Posterior vena cava (tissue), 2 donors: ENCODE measurements at places on chromosomes 16 and 17.

DNA sequence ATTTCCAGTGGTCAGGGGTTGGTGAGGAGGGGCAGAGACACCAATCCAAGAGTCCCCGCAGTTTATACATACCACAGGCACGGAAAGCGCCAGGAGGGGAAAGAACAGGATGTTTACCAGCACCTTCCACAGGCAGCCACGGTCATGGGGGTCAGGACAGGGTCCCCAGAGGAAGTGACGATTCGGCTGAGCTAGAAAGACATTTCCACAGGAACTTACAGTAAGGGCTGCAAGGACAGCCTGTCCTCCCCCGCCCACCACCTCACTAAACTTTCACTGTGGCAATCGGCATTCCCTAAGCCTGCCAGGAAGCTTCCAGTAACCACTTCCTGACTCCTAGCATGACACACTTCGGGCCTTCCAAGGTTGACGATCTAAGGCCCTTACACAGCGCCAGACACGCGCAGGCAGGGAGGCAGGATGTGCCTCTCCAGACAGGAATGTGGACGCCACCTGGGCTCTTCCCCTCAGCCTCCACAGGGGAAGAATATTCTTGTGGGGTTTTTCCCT is 1.2 kb upstream of the MT2A start:
- peak; percentile 96 for DNase-seq

DNA sequence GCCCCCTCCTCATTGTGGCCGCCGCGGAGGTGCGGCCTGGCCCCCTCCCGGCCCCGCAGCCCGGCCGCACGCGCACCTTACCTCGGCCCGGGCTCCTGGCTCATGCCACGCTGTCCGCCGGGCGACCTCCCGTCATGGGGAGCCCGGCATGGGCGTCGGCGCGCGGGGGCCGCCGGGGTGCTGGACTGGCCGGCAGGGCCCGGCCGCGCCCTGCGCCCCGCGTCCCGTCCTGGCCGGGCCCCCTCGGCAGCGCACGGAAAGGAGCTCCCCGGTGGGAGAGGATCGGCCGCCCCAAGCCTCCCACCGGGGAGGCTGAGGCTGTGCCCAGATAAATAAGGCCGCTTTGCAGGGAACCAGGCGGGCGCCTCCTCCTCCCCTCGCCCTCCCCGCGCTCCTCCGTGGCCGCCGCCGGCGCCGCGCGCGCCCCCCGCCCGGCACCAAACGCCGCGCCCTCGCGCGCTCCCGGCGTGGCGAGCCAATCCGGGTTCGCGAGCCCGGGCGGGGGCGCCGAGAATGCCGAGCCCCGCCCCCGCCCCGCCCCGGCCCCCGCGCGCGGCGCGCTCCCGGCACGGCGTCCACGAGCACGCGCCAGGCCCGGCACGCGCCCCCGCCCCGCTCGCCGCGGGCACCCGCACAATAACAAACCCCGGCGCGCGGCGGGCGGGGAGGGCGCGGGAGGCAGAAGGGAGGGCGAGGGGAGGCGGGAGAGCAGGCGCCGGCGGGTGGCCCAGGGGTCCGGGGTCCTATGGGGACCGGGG is at the start of gene FBXL16:
FBXL16 (minus strand) TSS at position 371 of the 758 bp plus-strand sequence. CDS start 8,396 bp downstream, outside the sequence.
- DNase-seq: no peak

DNA sequence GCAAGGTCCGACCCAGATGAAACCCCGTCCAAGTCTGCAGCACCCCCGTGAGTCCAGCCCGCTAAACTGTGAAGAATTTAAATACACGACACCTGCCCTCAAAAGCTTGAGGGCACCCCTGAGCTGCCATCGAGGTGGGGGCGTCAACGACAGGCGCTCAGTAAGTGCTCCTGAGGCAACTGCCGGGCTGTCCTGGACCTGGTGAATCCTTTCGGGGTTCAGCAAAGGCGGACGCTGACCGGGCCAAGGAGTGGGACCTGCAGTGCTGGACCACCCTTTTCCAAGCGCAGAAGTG is 512 bp upstream of the ENDOV start:
- DNase-seq: peak; percentile 82

DNA sequence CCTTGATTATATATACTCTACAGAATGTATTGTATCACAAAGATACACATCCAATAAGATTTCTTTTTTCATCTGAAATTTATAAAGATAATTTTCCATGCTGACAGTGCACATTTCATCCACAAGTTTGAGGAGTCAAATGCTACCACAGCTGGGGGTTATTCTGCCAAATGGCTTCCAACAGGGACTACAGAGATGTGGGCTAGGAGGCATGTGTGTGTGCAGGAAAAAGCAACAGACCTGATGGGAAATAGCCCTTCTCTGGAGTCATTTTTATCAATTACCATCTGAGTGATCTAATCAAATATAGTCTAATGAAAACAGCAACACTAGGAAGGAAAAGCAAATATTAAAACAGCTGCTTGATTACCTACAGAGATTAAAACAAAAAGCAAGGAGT is 290.5 kb downstream of the CEP112 start:
- no peak for DNase-seq

DNA sequence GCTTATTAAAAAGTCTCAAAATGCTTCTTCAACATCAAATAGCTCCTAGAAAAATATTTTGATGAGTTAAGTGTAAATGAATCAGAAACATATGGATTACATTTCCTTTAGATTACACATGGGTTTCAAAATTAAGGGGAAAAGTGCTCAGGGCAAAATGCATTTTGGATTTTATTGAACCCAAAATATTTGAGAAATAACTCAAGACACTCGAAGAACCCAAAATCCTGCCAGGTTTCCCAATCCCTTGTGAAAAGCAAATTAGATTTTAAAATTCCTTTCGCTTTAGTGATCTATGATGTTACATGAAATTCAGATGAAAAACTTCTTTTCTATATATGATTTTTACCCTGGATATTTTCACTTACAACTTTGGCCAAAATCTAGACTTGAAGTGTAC is 847.4 kb upstream of the SOX9 start:
- no peak for DNase-seq

DNA sequence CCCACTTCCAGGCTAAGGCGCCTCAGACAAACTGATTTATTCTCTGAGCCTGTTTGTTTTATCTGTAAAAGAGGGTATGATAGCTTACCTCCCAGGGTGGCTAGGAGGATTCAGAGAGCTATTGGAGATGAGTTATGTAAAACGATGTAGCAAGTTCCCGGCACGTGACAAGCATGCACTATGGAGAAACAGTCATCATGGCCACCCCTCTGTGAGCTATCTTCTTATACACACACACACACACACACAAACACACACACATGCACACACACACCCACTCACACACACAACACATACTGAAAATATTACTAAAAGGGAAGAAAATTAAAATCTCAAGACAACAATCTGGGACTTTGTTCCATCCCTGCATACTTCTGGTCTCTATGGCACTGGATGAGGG is 66.3 kb downstream of the CCT6B start:
- no peak for DNase-seq

- DNase-seq: no peak
Observed at GRCh38 chr17:29909236-29910003, 20.6 kb downstream of the SSH2 start.
